GM12878 (cell line): ENCODE measurements at places on chromosomes 3 and 15.

- no peak for DNase-seq
- H3K27ac ChIP-seq = no peak overlapping the region
- H3K4me3 ChIP-seq = no peak overlapping the region
- H3K36me3 ChIP-seq = no peaks in the 10 kb centered on the region
Measured at GRCh38 chr15:49898575-49899283, 220.3 kb downstream of the ATP8B4 start.

DNA sequence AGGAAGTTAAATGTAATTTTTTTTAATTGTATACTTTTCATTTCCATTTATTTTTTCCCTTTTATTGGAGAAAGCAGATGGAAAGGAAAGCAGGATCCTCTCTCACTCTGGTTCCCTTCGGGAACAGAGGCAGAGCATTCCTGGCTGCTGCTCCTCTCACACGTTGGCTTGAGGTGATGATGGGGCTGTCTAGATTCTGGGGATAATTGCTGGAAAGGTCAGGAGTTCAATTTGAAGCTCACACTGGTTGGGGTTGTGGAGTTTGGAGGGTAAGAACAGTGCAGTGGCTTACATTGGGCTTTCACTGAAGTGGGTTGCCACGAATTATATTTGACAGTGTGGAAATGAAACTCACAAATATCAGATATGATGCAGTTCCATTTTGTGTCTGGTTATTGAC, 57.6 kb downstream of the RARB start:
- no peak for DNase-seq
- no peaks in the 10 kb centered on the region for H3K4me1 ChIP-seq
- H3K27me3 ChIP-seq = no peaks in the 10 kb centered on the region
- no peak overlapping the region for H3K27ac ChIP-seq
- no peaks in the 10 kb centered on the region for H3K36me3 ChIP-seq
- no peak overlapping the region for H3K4me3 ChIP-seq

DNA sequence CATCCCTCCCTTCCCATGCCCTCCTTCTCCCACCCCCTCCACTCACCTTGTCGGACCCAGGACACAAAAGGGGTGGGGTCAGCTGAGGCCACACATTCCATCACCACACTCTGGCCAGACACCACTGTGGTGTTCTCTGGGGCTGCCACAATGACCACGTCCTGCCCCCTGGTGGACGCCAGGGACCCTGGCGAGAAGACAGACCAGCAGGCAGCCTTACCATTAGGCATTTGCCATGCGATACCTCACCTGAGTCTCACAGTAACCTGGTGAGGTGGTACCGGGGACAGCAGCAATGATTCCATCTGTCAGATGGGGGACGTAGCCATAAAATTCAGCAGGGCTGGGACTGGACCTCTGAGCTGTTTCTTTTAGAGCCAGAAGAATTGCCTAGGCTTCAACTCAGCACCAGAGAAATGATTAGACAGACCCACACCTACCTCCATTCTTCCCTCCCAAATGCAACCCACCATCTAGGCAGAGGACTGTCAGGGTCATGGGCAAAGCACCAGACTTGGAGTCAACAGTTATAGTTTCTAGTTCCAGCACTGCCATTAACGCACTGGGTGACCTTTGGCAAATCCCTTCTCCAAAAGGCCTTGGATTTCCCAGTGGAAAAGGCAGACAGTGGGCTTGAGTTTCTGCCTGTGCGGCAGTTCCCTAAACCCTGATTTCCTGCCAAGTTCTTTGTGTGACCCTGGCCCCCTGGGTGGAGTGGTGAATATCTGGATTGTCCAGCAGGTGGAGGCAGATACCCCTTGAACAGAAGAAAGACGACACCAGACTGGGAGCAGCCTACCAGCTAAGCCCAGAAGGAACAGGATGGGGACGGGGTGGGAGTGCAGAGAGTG, 21.8 kb downstream of the IGDCC4 start:
- H3K27me3 ChIP-seq = peaks cover 4% of the 10 kb centered on the region
- no peaks in the 10 kb centered on the region for H3K36me3 ChIP-seq
- H3K4me1 ChIP-seq = no peaks in the 10 kb centered on the region

DNA sequence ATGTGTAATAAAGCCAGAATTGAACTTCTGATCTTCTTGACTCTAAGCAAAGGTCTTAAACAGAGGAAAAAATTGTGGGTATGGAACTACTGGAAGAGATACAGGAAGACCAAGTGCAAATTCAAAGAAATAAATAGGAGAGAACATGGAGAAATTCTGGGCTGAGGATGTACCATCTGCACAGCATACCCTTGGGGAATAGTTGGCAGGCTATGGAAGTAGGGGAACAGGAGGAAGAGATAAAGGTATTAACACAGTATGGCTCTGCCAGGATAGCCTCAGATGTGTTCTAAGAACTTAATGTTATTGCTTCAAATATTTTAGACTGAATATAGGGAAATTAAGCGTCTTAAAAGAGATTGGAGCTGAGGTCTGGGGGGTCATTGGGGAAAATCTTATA, 485.4 kb downstream of the CNTN3 start:
- no peaks in the 10 kb centered on the region for H3K4me1 ChIP-seq
- H3K27me3 ChIP-seq = no peaks in the 10 kb centered on the region
- H3K27ac ChIP-seq = no peak overlapping the region
- DNase-seq = no peak
- no peak overlapping the region for H3K4me3 ChIP-seq

DNA sequence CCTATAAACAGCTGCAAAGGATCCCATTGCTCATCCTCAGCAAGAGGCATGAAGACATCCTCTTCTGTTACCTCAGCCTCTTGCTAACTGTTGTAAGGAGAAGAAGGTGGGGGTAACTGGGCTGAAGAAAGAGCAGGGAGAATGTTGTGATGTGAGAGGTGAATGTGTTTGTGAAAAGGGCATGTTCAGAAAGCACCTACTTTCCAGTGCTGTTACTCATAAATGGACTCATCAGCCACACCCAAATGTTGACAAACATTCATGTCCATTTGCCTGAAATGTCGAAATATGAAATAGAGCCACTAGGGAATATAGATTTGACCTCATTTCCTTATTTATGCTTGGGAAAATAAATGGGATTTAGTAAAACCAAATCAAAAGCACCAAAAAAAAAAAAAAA, 12.6 kb downstream of the SLC24A1 start:
- no peaks in the 10 kb centered on the region for H3K36me3 ChIP-seq
- DNase-seq = no peak
- H3K4me3 ChIP-seq = no peak overlapping the region
- H3K27ac ChIP-seq = no peak overlapping the region
- H3K4me1 ChIP-seq = peaks cover 16% of the 10 kb centered on the region

DNA sequence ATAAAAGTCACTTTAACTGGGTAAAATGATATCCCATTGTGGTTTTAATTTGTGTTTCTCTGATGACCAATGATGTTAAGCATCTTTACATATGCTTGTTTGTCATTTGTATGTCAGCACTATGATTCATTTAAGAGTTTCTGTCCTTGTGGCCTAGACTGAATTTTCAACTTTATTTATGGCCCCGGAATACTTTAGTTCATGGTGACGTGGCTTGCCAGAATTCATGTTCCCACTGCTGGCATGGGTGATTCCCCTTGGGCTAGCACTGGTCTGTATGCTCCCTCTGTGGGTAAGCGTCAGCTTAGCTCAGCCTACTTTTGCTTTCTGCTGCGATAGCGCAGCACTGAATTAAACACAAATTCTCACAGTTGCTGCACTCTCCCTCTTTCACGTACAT, 436.3 kb upstream of the SGO1 start:
- H3K27ac ChIP-seq = no peak overlapping the region
- no peak overlapping the region for H3K4me3 ChIP-seq
- H3K4me1 ChIP-seq = no peaks in the 10 kb centered on the region
- H3K36me3 ChIP-seq = no peaks in the 10 kb centered on the region
- DNase-seq = no peak
- no peaks in the 10 kb centered on the region for H3K27me3 ChIP-seq
